ENCODE measurements at places on chromosomes 2 and 18.

DNA sequence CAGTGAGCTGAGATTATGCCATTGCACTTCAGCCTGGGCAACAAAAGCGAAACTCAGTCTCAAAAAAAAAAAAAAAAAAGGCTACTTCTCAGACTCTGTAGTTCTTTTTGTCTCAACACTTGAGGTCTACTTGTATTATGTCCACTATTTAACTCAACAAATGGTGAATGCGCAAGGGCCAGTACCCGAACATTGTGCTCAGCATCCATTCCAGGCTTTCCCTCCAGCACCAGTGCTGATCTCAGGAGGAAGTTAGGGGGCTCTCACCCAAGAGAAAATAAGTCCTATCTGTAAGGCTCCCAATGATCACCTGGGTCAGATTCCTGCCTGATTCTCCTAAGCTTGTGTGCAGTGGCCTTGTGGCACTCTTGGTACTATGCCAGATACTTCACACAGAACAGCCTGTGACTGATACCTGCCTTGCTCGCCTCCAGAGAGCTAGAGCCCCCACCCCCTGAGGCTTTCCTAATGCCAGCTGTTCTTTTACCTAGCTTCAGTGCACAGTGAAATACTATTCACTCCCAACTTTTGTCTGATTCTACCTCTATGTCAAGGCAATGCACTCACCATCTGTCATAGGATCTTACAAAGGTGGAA lies 74.9 kb downstream of the INO80D start:
- no peak for DNase-seq

GRCh38 chr2:174753038-174753633 lies 11.1 kb downstream of the CHRNA1 start:
- DNase-seq: peak; percentile 66

DNA sequence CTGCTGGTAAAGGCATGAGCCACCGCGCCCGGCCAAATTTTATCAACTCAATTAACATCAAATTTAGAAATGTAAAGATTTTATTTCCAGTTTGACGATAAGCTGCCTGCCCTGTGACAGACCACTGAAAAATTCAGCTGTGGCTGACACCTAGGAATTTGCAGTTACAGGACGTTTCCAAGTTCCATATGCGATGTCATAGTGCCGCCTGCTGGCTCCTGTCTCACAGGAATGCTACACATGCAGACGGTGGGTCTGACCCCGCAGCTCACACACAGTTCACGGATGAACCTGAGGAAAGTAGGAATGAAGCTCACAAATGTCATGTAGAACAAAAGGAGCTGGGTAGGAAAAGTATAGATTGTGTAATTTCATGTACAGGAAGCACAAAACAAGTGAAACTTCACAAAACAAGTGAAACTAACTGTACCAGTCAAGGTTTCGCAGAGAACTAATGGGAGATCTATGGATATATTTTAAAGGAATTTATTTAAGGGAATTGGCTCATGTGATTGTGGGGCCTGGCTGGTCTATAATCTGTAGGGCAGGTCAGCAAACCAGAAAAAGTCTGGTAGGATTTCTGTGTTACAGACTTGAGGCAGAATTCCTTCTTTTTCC lies 13.2 kb upstream of the SEH1L start:
- peak; percentile 79 for DNase-seq

GRCh38 chr2:240205348-240205747 lies 64.9 kb upstream of the OTOS start:
- no peak for DNase-seq

DNA sequence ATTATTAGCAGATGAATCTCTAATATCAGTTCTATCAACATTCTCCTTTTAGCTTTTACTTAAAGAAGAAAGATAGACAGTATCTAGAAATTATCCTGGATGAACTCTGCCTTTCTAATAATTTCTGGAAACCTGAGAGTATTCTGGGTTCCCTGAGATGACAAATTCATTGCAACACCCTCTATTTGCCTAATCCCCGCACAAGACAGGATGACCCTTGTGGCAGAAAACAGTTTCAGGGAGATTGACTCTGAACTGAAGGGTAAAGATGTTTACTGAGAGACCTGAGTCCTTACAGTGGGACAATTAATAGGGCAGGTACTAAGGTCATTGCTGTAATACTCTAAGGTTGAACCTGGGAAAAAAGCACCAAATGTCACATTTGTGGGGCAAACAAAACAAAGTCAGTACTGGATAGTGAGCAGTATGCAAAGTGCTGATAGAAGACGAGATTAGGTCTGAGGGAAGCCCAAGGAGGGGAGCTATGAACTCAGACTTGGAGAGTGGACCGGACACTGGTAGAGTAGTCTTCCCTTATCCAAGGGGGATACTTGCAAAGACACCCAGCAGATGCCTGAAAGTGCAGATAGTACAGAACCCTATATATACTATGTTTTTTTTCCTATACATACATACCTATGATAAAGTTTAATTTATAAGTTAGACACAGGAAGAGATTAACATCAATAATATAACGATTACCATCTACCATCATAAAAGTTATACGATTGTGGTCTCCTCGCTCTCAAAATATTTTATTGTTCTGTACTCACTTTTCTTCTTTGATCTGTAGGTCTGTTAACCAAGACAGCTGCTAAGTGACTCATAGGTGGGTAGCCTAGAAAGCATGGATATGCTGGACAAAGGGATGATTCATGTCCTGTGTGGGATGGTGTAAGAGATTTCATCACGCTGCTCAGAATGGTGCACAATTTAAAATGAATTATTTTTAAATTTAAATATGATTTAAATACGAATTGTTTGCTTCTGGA lies 148.3 kb upstream of the KLHL14 start:
- no peak for DNase-seq

DNA sequence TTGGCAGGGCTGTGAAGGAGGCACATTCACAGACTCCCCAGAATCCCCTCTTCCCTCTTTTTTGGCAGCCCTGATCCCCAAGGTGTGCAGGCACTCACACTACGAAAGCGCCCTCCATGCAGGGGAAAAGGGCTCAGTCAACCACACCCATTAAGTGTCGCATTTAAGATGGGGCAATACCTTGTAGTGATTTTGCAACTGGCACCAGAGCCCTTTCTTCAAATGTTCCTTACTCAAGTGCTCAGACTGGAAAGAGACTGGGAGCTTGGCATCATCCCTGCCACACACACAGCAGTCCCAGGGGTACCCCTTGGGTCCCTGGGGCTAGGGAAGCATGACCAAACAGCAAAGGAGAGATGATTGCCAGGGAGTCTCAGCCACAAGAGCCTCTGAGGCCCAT lies 190.1 kb downstream of the HAUS1 start:
- no peak for DNase-seq

DNA sequence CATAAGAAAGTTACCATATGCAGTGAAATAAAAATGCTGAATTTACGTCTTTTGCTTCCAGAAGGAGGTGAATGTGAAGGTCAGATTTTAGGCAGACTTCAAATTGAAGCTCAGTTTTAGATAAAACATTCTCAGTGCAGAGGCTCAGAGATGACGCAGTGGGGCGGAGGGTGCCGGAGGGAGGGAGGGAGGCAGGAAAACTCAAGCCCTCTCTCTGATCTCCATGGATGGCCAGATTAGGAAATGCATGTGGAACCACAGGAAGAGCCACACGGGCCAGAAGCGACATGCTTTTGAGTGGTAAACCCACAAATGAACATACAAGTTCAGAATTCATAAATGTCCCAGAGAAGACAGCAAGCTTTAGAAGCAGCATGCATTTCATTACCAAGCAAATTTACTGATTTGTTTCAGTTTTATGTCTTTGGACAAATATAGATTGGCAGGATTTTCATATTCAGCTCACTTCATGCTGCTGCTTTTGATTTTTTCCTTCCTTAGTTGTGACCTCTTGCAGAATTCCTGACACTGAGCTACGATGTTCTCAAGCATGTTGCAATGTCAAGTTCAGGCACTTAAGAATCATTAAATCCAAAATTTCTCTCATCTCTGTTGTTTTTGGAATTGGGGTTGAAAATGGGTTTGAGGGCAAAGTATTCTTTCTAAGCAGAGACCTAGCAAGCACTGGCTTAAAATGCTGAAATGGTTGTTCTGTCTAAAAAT lies 29.7 kb upstream of the APCDD1 start:
- no peak for DNase-seq

GRCh38 chr18:26432651-26433424 lies 115.5 kb downstream of the KCTD1 start:
- no peak for DNase-seq

- no peak for DNase-seq
Measured at GRCh38 chr18:23173912-23174311, 38.6 kb downstream of the CABLES1 start.

All from CD4-positive, alpha-beta T cell treated with Interleukin-1 beta for 1 hour (primary cell).